ENCODE measurements at places on chromosomes 2 and 18.

- no peak for DNase-seq
Observed at GRCh38 chr2:64225491-64225890, 81.3 kb upstream of the PELI1 start.

DNA sequence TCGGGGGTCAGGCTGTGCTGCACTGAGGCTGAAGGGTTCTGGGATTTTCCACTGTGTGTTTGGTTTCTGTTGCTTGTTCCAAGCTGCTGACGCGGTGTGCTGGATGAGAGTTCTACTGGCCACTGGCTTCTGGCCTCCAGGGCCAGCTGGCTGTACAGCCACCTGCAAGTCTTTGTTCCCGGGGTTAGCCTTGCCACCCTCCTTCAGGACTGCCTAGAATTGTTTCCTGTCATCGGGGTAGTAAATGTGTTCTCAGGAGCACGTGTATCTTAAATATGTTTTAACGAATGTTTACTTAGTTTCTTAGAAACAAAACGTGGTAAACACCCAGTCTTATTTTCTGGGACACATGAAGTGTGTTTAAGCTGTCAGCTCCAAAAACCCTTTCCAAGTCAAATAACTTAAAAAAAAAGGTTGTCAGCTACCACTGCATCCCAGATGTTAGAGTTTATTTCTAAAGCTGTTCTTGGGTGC is 231.2 kb downstream of the AGAP1 start:
- no peak for DNase-seq

DNA sequence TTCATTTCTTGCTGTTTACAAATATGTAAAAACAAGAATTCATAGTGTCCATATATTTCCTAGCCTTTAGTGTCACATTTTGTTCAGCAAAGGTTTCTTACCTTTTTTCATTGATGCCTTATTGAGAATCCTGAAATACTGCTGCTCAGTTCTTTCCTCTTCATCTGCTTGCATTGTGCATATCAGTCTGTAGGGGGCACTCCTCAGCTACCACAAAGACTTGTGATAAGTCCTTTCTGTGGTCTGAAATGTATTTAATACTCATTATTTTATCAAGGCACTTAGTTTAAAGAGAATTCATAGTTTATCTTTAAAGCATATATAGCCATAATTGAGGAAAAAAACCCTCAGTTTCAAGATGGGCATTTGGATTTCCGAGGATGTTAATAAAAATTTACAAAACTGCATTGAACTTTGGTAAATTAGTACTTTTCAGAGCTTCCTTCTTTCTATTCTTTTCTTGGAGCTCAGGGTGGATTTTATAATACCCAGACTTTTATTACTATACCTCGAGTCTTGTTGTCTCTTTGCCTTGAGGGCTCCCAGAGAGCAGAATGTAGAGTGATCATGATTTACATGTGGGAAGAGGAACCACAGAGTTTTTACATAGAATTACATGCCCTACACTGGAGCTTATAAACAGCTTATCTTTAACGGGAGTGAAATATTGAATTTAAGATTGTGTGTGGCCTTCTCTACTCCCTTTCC is 570.1 kb downstream of the PLCL1 start:
- no peak for DNase-seq

GRCh38 chr2:57536535-57537231 is 509.9 kb upstream of the VRK2 start:
- DNase-seq, result no peak

GRCh38 chr18:63187791-63188460 is 131.6 kb downstream of the BCL2 start:
- DNase-seq, result no peak

- DNase-seq, result no peak
Observed at GRCh38 chr2:105934467-105934866, 189.8 kb downstream of the NCK2 start.

- DNase-seq, result no peak
Observed at GRCh38 chr18:48721312-48721711, 182.5 kb downstream of the CTIF start.

DNA sequence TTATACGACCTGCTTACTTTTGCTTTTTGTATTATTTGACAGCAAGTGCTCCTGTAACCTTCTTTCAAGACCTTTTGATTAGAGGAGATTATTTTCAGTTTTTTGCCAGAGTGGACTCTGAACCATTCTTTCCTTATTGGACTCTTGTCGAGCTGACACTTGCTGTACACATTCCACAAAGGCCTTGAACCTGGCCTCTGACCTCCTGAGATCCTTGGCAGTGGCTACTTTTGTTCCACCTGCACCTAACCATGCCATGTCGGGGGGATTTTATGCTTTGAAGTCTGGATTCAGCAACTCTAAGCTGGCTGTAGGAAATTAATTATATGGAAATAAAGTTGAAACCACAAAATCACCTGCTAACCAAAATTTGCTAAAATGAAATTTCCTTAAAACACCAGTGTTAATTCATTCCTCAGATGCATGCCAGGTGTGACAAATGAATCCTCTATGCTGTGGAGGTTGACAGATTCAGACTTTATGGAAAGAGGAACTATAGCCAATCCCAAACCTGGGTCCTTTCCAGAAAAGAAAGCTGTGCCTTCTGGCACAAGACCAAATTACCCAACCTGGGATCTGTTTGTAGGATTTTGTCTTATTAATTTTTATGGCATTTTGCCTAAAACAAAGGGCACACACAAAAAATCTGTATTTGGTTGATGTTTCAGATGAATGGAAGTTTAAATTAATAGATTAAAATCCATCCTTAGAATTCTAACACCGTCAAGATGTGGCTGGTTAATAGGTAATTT is 110.4 kb downstream of the CDC42EP3 start:
- DNase-seq, result no peak

DNA sequence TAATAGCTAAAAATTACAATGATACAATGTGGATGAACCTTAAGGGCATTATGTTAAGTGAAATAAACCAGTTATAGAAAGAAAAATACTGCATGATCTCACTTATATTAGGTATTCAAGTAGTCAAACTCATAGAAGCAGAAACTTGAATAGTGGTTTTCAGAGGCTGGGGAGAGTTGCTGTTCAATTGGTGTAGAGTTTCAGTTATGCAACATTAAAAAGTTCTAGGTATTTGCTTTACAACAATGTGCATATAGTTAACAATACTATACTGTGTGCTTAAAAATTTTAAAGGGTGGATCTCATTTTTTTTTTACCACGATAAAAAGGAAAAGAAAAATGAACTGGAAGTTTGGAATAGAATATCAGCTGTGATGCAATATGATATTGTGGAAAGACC is 479.1 kb downstream of the SPAG16 start:
- DNase-seq, result no peak

DNA sequence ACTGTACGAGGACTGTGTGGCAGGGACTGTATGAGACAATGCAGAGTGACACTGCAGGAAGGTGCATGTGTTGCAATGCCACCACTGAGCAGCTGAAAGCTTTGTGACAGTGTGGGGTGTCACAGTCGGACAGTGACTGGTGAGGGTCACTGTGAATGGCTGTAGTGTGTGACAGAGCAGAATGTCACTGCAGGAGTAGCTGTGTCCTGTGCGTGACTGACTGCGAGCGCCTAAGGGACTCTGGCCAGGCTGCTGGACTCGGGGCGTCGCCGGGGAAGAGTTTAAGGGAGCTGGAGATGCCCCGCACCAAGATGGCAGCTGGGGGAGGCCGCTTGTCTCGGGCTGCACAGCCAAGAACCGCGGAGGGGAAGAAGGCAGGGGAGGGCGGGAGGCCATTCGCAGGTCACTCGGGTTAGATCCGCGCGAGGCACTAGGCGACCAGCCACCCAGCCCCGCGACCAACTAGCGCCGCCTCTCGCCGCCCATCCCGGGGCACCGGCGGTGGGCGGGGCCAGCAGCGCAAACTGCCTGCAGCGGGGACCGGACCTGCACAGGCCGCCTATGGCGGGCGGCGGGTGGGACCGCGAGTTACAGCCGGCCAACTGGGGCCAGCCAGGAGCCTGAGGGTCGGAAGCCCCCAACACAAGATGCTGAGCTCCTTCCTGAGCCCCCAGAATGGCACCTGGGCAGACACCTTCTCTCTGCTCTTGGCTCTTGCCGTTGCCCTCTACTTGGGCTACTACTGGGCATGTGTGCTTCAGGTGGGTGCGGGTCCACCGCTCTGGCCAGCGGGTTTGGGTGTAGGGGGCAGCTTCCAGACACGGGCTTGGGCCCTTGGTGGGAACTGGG is at the start of gene ABHD1:
Gene ABHD1 (plus strand): TSS at position 514 of the 849 bp plus-strand sequence. CDS start 134 bp downstream, at position 648.
- DNase-seq, result peak; percentile 27

DNA sequence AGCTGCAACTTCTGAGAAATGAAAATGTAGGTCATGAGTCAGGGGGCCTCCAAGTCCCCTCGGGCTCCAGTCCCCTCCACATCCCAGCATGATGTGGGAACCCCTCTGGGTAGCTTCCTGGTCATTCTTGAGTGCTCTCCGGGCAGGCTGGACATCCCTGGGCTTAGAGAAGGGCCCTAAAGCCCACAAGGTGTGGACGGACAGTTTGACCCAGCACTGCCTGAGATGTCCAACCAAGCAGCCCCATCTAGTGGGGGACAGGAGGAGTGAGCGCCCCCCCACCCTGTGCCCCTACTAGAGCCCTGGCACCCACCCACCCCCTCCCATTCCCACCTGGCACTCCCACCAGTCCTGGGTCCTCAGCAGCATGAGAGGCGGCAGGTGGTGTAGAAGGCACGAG is 46.0 kb downstream of the CYP27C1 start:
- no peak for DNase-seq

- DNase-seq, result no peak
Observed at GRCh38 chr2:170313992-170314348, 136.0 kb downstream of the MYO3B start.

- DNase-seq, result no peak
Observed at GRCh38 chr2:109136542-109136941, 7.5 kb downstream of the SH3RF3 start.

- no peak for DNase-seq
Observed at GRCh38 chr2:10868465-10869314, 43.0 kb upstream of the KCNF1 start.

DNA sequence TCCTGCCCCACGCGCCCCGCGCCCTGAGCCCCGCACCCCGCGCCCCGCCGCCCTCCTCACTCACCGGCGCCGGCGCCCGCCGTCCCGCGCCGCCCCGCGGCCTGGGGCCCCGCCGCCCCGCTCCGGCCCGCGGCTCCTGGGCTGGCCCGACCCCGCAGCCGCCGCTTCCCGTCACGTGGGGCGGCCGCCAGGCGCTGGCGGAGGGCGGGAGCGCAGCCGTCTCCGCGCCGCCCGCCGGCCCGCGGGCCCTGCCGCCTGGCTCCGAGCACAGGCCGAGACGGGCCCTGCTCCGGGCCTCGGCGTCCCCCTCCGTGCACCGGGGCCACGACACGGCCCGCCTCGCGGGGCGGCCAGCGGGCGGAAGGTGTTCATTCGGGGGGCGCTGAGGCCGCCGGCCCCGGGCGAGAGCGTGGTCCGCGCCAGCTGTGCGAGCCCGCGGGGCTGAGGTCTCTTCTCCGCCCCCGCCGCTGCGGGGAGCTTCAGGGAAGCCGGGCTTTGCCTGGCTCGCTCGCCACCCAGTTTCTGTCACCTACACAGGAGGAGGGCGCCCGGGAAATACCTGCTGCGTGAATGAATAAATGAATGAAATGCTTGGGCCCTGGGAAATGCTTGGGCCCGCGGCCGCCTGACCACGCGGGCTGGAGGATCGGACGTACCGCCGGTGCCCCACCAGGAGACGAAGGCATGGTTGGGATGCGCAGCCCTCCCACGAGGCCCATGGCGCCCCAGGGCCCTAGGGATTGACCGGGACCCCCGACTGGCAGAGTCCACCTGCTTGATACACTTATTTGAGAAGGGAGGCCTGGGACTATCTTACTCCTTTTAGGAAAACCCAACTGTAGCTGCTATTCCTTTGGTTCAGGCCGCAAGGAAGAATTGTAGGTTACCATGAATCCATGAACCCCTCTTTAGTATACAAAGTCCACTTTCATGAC is at the start of gene TGFBRAP1:
Gene TGFBRAP1 (minus strand): TSS at position 175 of the 935 bp plus-strand sequence. CDS start 21,434 bp downstream, outside the sequence.
- DNase-seq, result peak; percentile 5

GRCh38 chr2:105674401-105674800 is 70.3 kb upstream of the NCK2 start:
- no peak for DNase-seq

- no peak for DNase-seq
Observed at GRCh38 chr18:48805826-48806535, 144.8 kb downstream of the SMAD7 start.

DNA sequence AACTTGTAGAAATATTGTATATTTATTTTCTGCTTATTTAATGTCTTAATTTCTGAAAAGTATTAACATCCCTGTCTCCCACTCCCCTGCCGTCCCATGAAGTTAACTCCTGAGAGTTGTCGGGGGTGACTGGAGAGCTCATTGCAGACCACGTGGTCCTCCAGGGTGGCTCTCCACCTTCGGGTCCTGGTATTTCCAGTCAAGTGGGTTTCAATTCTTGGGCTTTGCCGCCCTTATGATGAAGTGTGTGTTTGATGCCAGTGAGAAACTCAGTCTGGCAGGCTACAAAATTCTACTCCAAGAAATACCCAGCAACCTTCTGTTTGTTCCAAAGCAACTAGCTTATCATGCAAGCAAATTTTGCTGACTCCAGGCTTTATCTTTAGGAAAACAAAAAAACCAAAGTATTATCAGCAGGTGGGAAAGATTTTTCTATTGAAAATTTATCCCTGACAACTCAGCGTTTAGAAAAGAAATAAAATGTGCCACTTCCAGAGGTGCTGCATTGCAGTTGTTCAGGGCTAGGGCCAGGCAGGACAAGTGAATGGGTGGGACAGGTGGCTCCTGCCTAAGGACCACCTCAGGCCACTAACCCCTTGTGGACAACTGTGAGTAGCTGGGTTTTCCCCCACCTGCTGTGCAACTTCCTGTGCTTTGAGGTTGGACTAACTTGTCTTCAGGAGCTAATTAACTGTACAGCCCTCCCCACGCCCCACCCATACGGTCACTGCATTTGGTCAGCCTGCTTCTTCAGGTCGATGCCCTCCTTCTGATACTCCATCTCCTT is 46.6 kb downstream of the BCL2L11 start:
- DNase-seq, result no peak

DNA sequence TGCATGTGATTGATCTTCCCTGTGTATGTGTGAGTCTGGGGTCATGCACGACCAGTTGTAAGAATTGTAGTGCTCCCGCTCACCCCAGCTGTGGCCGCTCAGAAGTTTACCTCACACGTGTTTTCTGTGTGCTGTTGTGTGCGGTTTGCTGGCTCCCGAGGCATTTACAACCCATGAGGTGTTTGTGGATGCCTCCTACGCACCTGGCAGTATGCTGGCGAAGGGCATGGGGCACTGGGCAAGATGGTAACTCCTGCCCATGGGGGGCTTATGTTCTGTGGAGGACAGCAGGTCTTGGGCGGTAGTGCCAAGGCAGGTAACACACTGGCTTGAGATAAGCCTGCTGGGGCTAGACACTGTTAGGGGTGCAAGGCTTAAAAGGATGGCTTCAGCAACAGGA is 102.6 kb upstream of the HS6ST1 start:
- DNase-seq, result no peak

DNA sequence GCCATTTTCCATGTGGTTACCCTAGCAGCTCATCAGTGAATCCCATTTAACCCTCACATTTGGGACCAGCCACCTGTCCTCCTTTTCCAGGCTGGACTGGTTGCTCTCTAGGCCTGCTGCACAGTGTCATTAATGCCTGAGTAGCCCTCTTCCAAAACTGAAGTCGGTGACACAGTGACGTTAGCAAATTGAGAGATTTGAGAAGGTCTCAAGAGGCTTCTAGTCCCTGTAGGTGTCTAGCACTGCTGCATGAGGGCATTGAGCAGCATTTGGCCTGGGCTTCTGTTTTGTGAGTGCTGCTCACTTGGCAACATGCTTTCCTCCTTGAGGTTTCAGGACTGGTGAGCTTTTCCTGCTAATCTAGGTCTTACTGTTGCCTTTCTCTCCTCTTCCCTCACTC is 36.7 kb downstream of the PKP4 start:
- no peak for DNase-seq

GRCh38 chr2:241801611-241802420 is 7.2 kb upstream of the NEU4 start:
- DNase-seq, result no peak

- no peak for DNase-seq
Observed at GRCh38 chr18:74370115-74370514, 54.5 kb downstream of the C18orf63 start.
